Right ventricle myocardium inferior (tissue), 1 donor: ENCODE measurements at places on chromosomes 11 and 22.

GRCh38 chr22:44271732-44272400 lies 40.9 kb downstream of the SHISAL1 start:
- no peak for DNase-seq

DNA sequence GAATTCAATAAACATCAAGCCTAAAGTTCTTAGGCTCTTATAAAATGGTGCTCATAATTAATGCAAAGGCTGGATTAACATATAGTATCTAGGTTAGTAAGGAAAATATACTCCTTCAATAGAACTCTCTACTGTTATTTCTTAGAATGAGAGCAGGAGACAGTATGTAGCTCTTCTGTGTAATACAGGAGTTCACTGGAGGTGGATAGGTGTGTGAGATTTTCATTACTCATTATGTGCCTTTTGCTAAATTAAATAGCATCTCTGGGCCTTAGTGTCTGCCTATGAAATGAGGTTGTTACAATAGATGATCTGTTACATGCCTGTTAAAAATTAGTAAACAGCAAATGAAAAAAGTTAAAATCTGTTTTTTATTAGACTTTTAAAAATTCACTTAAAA lies 20.6 kb downstream of the EED start:
- no peak for DNase-seq

- DNase-seq: peak; percentile 86
Observed at GRCh38 chr22:38316364-38317121, 690 bp downstream of the CSNK1E start.

DNA sequence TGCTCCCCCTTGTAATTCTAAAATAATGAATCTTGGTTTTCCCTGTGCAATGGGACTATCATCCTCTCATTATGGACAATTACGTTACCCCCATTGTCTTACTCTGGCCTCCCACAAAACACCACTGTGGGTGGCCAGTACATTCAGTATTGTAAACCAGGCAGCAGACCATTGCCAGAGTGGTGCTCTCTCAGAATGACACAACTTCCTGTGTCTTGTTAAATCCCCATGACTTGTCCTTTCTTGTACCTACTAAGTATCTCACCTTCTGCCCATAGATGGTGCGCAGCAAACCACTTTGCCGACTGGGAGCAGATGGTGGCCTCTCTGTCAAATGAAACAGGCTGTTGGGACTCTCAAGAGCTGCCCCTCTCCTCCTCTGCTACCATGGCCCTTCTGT lies 287.1 kb upstream of the RAG2 start:
- DNase-seq: no peak

DNA sequence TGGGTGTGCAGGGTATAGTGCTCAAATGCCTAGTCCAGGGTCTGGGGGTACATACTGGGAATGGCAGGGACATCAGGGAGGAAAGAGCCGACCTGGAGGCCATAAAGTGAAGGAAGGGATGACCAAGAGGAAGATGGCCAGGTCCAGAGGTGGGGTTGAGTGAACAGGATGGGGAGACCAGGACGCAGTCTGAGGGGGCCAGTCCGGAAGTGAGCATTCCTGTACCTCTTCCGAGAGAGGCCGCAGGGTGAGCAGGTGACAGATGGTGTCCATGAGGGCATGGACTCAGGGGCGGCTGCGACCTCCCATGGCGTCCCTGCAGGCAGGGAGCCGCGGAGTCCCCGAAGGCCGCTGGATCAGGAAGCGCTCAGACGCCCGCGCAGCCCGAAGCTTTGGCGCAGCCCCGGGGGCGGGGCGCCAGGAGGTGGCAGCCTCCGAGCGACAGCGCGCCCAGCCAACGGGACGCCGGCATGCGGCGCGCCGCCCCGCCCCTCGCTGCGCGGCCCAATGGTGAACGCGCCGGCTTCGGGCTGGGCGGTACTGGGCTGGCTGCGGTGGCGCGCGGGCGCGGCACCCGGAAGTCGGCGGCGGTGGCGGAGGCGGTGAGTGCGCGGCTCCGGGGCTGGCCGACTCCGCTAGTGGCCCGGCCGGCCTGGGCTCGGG lies at the start of gene TANGO2:
Gene TANGO2 (plus strand): TSS at position 578 of the 663 bp plus-strand sequence. CDS start 15,689 bp downstream, outside the sequence.
- DNase-seq: peak; percentile 97

- DNase-seq: no peak
Observed at GRCh38 chr11:80798174-80798573, 1357.3 kb upstream of the TENM4 start.

- no peak for DNase-seq
Observed at GRCh38 chr11:45482331-45482730, 183.1 kb downstream of the CHST1 start.

GRCh38 chr22:37353839-37354238 lies 71.5 kb downstream of the CYTH4 start:
- DNase-seq: no peak

- DNase-seq: no peak
Observed at GRCh38 chr22:20903093-20903492, 14.1 kb upstream of the CRKL start.

GRCh38 chr11:65615950-65616574 lies 486 bp downstream of the PCNX3 start:
- peak; percentile 86 for DNase-seq

- no peak for DNase-seq
Observed at GRCh38 chr11:45556851-45557707, 108.3 kb downstream of the CHST1 start.

GRCh38 chr11:65072631-65072966 lies 11.2 kb downstream of the CDCA5 start:
- DNase-seq: no peak

DNA sequence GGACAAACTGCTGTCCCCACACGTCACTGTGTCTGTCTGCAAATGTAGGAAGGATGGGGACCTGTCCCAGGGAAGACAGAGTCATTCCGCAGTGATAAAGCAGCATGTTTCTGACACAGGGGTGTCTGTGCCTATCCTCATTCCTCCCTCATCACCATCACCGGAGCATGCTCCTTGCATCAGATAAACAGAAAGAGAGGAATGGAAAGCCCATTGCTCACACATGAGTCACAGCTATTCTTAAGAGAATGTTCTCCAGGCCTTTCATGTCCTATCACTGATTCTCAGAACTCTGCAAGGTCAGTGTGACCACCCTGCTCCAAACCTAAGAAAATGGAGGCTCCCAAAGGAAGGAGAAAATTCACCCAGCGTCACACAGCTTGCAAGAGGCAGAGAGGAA lies 38.9 kb downstream of the ZNF195 start:
- DNase-seq: no peak
